Naive thymus-derived CD8-positive, alpha-beta T cell (primary cell): ENCODE measurements at places on chromosomes 2 and 18.

- no peak for DNase-seq
Observed at GRCh38 chr2:160124571-160124970, 62.2 kb upstream of the PLA2R1 start.

DNA sequence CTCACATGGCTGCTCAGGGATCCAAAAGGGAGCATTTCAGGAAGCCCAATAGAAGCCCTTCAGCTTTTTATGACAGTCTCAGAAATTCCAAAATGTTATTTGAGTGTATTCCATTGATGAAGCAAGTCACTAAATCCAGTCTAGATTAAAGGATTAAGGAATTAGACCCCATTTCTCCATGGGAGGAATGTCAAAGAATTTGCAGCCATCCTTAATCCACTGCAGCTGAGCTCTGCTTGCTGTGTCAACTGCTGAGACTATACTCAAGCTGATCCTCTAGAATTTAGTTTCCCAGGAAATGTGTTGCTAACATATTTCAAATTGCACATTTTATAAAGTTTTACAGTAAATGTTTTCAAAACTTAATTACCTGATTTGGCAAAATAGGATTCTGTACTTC is 28.4 kb upstream of the C2orf69 start:
- no peak for DNase-seq

DNA sequence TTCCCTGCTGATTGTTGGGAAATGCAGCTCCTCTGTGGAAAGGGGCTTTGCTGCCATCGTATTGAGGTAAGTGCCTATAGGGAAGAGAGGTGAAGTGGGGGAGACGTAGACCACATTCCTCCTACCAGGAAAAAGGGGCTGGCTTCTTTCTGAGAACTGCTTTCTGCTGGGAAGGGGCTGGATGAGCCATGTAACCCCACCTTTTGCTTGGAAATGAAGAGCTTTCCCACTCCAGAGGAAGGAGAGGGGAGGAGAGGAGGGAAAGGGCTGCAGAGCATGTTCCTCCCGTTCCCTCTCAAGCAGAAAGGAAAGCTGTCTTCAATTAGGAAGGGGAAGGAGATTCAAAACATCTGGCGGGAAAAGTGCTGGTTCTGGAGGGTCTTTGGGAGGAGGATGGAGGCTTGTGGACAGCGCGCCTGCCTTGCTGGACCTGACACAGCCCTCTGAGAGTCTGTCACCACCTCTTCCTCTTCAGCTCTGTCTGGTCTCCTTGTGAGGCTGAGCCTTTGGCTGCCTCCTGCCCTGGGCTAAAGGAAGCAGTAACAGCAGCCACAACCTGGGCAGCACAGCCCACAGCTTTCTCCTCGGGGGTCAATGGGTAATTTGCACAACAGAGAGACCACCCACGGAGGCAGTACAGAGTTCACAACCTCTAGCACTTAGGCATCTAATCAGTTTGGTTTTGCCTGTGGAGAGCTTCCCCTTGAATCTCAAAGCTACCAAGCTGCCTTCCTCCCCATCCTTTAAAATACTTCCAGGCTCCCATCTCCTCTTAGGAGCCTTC is 410.0 kb upstream of the TNP1 start:
- no peak for DNase-seq

DNA sequence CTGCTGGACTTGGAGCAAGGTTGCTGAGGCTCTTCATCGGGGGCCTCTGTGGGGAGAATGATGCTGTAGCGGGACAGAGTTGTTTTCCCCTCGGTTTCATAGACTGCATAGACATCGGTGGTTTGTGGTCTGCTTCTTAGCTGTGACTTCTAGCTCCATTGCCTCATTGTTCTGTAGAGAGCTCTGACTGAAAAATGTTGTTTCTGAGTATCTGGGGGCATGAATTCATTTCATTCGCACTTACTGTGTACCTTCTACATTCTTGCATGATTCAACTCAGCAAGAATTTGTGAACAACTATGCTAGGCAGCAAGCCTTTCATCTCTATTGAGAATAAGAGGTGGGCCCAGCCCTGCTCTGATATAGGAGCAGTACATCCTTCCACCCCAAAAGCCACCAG is 406.8 kb downstream of the NBAS start:
- DNase-seq, result no peak

DNA sequence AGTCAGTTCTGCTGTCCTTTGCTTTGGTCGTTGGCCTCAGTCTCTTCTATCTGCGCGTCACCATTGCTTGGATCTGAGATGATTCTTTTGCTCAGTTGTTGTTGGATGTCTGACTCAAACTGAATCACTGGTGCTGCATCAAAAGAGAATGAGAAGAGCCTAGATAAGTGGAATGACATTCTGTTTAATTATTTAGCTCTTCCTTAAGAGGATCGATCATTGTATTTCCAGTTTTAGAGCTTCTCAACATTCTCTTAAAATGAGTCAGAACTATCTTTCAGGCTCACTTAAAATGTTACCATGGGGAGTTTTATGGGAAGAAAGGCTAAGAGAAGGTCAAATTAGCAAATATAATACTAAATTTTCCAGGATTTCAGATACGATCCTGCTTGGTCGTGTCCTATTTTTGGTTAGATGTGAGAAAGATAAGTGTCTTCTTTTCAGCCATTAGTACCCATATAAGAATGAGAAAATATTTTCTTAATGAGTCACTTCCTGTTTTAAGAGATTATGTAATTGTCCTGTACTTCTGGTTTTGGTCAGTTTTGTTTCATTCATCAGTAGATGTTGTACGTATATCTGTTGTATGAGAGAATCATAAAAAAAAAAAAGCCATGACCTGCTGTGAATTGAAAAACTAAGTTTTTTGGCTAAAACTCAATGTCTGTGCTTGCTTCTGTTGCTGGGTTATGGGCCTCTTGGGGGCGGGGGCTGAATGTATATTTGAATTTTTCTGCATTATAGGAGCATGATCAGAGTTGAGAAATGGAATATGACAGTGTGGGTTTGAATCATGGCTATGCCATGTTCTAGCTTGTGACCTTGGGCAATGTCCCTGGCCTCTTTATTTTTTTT is 31.6 kb upstream of the CASP10 start:
- no peak for DNase-seq

- DNase-seq, result no peak
Observed at GRCh38 chr2:151891566-151892194, 63.5 kb upstream of the ARL5A start.

- DNase-seq, result no peak
Observed at GRCh38 chr2:78614726-78615125, 410.8 kb upstream of the REG3G start.

DNA sequence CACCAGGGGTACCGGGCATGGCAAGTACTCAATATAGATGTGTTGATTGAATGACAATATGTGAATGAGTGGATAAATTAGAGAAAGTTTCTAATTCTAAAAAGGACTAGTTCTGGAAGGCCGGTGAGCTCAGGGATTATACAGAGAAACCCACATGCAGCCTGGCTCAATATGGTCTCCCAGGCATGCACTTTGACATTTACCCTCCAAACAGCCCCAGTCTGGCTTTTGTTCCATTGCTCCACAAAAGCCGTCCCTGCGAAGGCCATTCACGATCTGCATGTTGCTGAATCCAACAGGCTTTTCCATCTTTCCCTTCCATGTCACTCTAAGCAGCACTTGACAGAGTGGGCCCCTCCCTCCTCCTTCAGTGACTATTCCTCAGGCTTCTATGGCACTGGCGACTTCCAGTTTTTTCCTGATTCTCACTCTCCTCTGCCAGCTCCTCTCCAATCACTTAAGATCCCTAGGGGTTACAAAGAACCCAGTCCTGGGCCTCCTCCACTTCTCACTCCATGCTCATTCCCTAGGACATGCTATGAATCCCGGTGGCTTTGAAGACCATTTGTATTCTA is 266.7 kb downstream of the AFF3 start:
- no peak for DNase-seq

DNA sequence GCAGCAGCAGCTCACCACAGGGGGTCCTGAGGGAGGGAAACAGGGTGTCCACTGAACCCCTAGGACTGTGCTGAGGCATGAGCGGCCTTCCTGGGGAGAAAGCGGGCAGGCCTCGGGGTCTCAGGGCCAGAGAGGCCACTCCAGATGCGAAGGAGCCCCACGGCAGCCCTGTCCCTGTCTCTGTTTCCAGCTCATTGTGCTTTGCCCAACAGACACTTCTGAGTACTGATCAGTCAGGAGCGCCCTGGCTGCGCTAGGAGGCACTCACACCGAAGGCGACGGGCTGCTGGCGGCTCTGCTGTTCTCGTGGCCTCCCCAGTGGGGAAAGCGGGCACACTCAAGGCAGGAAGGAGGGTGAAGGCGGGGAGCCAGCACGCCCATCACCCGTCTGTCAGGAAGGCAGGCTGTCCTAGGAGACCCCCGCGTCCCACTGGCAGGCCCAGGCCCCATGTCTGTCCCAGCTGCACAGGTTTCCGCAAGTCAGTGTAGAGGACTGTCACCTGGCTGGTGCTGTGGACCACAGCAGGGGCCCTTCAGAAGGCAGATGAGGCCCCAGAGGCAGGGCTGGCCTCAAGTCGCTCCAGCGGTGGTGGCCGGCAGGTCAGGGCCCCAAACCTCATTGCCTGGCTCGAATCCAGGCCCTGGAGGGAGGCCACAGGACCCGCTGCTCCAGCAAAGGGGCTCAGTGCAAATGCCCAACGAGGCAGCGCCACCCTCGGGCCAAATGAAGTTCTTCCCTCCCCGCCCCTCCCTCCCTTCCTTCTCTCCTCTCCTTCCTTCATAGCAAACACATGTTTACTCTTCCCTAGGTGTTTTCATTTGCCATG is 6.8 kb downstream of the ESPNL start:
- DNase-seq, result no peak

DNA sequence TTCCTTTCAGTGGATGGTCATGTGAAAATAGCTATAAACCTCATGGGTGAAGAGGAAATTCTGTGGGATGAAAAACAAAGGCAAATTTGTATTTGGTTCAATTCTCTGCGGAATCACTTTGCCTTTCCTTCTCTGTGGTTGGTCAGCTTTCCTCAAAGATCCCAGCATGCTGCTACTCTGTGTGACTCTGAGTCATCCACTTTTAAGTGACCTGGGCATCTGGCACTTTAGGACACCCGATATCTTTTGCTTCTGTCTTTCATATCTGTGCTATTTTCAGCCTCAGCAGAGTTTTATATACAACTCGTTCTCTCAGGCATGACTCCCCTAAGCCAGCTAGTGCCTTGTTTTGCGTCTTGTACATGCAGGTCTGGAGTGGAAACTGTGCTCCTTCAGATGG is 217.0 kb upstream of the PIEZO2 start:
- no peak for DNase-seq

DNA sequence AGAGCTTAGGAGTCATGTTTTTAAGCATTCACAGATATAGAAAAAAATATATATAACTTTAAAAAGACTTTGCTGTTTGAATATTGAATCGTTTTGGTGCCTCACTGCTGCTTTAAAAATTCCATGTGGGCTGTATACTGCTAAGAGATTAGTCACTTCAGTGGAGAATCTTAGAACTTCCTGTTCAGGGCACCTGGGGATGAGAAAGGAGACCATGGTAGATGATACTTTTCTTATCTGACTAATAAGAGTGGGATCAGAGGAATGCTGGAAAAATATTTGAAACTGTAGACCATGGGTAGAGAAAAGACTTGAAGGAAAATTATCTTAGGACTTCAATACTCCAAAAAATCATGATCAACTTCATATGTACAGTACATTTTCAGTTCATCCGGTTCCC is 442.2 kb upstream of the SETBP1 start:
- DNase-seq, result no peak

GRCh38 chr2:142875652-142876051 is 1.8 kb upstream of the KYNU start:
- no peak for DNase-seq

GRCh38 chr2:33383855-33384598 is 92.4 kb upstream of the RASGRP3 start:
- no peak for DNase-seq

GRCh38 chr2:217886720-217887309 is 116.0 kb downstream of the TNS1 start:
- DNase-seq, result peak; percentile 39

DNA sequence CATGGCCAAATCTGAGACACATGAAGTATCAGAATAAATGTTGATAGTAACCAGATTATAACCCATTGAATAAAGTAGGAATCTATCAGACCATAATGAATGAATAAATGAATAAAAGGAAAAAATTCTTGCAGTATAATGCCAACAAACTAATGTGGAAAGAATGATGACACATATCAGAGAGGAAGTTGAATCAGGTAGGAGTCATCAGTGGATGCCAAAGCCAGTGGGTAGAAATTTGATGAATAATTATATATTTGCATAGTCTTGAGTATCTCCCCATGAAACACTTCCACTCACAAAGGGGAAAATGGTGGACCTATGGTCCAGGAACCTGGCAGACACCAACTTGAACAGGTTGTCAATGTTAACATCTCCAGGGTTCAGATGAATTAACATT is 68.6 kb downstream of the GALNT3 start:
- DNase-seq, result no peak

DNA sequence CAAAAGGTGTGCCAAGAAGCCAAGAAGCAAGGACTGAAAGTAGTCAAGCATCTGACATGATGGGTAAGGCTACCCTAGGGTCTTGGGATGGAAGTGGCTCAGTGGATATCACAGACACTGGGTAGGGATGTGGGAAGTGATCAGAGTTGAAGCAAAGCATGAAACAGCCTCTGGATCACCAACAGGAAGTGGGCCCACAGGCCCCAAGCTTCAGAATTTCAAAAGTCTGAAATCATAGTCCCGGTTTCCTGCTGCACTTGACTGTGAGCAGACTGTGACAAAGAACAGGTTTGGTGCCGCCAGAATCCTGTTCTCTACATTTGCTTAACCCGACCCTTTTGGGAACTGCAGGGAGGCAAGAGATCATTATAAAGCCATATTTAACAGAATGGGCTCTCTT is 57.4 kb downstream of the SP100 start:
- DNase-seq, result peak; percentile 36

DNA sequence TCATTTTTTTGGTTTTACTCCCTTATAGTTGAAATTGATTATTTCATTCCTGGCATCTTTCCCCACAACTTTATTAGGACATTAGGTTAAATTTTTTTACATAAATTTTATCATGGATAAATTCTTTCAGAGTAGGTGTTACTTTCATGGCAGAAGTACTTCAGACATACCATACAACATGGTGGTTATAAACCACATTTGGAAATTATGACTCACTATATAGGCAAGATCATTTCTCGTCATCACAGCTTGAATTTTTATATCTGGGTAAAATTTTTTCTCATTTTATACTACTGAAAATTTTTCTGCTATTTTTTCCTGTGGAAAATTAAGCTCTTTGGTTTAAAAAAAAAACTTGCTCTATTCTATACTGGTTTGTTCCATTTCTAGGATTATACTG is 111.9 kb upstream of the COL5A2 start:
- DNase-seq, result no peak

- no peak for DNase-seq
Observed at GRCh38 chr2:19809206-19809605, 92.6 kb downstream of the TTC32 start.

GRCh38 chr2:190455358-190456095 is 47.4 kb downstream of the MFSD6 start:
- no peak for DNase-seq
